ENCODE measurements at places on chromosomes 7 and 10.

DNA sequence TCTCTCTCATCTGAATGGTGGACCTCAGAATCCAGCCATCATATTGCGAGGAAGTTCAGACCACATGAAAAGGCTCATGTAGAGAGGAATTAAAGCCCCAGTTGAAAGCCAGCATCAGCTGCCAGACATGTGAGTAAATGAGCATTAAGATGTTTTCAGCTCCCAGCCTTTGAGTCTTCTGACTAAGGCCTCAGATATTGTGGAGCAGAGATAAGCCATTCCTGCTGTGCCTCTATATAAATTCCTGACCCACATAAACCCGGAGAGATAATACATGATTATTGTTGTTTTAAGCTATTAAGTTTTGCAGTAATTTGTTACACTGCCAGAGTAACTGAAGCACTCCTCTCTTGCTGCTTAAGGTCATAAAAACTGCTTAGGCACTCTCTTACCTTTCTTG lies 14.6 kb downstream of the FAM149B1 start:
- no peak for DNase-seq

- no peak for DNase-seq
These were observed 80.4 kb upstream of the NRP1 start for GRCh38 chr10:33414841-33415240.

DNA sequence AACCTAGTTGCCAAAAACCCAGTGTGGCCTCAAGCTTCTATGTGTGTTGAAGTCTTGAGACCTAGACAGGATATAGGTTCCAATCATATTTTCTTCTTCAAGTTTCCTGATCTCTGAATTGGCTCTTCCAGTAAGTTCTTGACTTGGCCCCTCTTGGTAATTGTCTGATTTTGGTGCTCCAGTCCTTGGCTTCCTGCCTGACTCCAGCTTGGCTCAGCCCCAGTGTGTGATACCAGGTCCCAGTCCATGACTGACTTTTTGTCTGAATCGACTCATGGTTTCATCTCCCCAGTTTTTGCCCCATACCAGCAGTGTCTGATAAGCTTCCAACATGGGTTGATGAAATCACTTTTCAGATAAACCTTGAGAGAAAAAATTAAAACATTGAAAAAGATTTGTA lies 72.3 kb downstream of the FAS start:
- no peak for DNase-seq

DNA sequence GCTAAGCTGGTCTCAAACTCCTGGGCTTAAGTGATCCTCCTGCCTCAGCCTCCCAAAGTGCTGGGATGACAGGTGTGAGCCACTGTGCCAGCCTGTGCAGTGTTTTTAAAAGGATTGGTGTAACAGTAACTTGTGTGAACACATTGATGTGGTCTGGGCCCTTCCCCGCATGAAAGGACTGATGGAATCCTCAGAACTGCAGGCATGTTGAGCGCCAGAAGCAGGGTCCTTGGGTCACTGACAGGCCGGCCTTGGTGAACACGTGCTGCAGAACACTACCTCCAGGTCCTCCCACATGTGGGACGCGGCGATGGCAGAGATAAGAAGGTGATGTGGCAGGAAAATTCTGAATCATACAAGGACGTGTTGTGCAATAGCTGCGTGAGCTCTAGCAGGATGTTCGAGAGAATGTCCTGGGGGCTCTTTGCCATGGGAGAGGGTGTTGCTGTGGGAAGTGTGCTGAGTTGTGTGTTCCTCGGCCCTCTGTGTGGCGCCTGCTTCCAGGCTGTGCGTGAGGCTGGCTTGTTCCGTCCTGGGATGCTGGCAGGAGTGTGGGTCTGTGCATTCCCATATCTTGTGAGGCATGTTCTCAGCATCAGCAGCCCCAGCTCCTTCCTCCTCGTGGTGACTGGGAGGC lies 68.2 kb downstream of the DNAJB6 start:
- no peak for DNase-seq

- DNase-seq, result no peak
These were observed 19.6 kb downstream of the PTPRE start for GRCh38 chr10:127926455-127926854.

DNA sequence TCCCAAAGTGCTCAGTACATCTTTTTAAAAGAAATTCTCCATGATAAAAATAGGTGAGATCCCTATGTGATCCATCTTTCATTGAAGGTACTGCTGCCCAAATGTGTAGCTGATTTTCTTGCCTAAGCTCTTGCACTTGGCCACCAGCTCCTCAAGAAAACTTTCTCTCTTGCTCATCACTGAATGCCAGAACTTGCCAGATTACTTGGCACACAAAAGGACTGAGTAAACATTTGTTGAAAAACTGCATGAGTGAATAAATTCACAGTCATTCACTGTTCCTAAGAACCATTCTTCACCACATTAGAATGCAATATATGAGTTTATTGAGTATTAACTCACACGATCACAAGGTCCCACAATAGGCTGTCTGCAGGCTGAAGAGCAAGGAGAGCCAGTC lies 99.9 kb downstream of the TRIL start:
- no peak for DNase-seq

- DNase-seq, result no peak
These were observed 21.3 kb downstream of the DDC start for GRCh38 chr7:50543776-50544442.

GRCh38 chr10:121526801-121527221 lies 71.4 kb downstream of the FGFR2 start:
- no peak for DNase-seq

DNA sequence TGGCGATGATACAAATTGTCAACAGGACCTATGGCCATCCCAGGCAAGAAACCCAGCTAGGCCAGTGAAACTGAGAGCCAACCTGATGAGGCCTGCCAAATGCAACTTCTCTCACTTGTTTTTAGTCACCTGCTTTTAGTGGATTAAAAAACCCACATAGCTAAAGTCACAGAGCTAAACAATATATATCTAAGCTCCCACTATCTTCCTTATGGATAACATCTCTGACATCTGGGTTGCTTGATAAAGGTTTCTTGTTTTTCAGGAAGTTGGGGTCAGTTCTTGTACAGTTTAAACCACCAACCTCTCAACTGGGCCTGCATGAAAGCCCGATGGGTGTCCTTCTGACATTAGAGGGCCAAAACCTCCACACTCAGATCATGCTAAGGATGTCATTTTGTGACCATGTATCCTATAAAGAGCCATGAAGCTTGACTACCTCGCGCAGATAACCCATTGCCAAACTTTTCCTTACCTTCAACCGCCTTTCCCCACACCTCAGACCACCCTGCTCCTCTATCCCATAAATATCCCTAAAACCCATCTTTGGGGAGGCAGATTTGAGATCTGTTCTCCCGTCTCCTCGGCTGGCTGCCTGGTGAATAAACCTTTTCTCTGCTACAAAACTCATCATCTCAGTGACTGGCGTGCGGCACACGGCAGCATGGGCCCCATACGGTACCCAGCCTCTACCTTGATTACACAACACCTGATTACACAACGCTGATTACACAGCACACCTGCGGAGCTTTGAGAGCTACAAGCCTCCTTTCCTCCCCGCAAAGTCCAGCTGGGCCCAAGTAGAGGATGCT lies 797 bp upstream of the STMP1 start:
- DNase-seq, result no peak

DNA sequence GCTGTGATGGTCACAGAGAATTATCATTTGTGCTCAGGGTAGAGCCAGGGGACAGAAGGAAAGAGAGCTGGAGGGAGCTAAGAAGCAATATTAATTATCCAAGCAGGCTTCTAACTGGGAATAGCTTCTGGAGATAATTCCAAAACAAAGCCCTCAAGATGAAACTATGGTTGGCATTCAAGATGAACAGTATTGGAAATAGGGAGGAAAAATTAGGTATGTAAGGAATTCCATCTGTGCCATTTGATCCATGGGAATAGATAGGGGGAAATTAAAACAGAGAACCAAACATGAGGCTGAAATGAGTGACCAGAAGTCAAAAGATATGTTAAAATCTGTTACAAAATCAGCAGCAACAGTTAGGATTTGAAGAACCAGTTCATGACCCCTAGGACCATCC lies 75.3 kb downstream of the NDUFB2 start:
- no peak for DNase-seq

GRCh38 chr10:46084321-46085165 lies 38.5 kb upstream of the MSMB start:
- no peak for DNase-seq

- no peak for DNase-seq
These were observed 89.1 kb downstream of the CUX1 start for GRCh38 chr7:101906291-101907240.

GRCh38 chr10:128927497-128928161 lies 539.4 kb upstream of the MGMT start:
- no peak for DNase-seq

- no peak for DNase-seq
These were observed 4.3 kb downstream of the SLC29A3 start for GRCh38 chr10:71323407-71323806.

GRCh38 chr7:81420526-81421226 lies 349.2 kb downstream of the HGF start:
- no peak for DNase-seq

DNA sequence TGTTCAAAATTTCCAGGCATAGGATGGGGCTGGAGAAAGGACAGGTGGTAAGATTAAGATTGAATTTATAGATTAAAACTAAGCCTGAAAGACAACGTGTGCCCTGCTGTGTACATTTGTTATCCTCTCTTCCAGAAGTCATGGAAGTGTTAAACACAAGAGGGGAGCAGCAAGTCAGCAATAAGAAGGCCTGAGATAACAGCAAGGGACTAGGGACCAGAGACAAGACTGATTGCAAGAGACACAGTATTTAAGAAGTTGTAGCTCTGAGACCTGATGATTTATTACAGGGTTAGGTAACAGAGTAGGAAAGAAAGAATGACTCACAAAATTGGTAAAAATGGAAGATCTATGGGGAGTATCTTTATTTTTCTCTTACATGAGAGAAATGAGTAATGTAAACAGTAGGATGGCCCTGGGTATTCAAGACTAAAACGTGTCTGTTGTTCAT lies 55.7 kb upstream of the COL1A2 start:
- no peak for DNase-seq

- DNase-seq, result no peak
These were observed 47.5 kb upstream of the ANTXRL start for GRCh38 chr10:46239247-46239646.

- DNase-seq, result no peak
These were observed 322.8 kb downstream of the LRMDA start for GRCh38 chr10:75754096-75754831.

DNA sequence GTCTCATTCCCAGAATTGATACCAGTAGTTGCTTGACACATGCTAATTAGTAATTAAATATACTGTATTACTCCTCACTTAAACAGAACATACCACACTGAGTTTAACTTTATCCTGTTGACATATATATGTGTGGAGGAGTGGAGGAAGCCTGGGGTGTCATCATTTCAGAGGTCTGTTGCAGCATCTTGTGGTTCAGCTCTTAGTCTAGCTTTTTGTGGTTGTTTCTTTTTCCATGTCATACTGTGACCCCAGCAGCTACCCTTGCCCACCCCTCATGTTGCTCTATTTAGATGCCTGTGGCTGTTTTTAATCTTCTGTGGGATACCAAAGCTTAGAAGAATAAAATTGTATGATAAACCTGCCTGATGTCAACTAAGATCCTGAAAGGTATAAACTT lies 875.4 kb downstream of the LRMDA start:
- no peak for DNase-seq

DNA sequence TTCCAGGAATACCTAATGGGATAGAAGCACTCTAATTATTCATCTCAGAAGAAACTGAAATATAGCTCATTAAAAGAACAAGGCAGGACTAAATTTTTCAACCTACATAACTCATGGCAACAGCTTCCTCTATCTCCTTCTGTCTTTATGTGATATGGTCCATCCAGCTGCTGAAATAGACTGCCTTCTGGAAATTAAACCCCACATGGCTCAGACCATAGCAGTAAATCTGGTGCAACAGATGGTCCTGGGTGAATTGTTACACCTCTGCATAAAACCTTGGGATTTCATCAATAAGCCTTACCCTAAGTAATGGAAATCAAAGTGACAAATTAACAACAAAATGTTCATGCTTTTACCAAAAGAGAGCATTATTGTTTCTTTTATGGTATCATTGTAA lies 205.6 kb upstream of the CSTF2T start:
- no peak for DNase-seq

Data from ecto neural progenitor cell (in vitro differentiated cells).